ENCODE measurements at places on chromosomes 11 and 22.

GRCh38 chr11:2929531-2929949 lies 320 bp upstream of the PHLDA2 start:
- DNase-seq = no peak

- no peak for DNase-seq
Observed at GRCh38 chr11:33315822-33316221, 58.6 kb downstream of the HIPK3 start.

DNA sequence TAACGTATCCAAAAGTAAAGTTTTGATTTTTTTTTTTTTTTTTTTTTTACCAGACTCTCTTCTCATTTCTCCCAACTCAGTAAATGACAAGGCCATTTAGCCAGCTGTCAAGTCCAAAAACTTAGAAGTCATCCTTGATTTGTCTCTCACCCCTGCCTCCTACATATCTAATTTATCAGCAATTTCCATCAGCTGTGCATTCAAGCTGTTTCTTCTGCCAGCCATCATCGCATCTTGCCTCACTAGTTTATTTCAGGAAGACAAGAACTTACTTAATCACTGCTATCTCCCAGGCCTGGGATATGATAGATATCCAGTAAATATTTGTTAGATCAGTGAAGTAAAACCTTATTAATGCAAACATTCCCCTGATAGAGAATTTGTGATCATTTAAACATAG lies 47.6 kb downstream of the SCGB1A1 start:
- no peak for DNase-seq

DNA sequence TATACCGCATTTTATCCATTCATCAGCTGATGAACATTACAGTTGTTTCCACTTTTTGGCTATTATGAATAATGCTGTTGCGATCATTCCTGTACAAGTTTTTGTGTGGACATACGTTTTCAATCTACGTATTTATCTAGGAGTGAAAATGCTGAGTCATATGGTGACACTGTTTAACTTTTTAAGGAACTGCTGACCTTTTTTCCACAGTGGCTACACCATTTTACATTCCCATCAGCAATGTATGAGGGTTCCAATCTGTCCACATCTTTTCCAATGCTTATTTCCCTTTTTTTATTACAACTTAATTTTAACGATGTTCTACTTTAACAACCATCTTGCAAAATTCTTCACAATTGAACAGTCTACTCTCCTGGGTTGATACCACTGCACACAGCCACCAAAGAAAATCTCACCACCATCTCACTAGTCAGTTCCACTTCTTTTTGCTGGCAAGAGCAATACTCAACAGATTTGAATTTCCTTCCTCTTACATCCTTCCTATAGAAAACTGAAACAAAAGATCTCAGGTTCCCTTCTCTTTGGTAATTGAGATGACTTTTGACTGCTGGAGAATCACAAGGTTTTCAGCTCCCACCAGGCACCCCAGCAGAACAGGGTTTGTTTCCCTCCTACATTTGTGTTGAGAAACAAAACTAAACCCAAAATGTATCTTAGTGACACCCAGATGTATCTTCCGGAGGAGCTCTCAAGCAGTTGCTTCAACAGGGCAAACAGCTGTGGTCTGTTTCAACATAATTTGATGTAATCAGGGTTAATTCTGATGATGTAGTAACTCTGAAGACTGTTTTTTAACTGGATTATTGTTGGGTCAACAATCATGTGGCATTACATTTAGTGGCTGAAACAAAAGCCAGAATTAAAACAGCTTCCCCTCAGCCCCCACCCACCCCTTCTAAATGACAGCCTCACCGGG lies 7.0 kb upstream of the GAB2 start:
- DNase-seq = no peak

DNA sequence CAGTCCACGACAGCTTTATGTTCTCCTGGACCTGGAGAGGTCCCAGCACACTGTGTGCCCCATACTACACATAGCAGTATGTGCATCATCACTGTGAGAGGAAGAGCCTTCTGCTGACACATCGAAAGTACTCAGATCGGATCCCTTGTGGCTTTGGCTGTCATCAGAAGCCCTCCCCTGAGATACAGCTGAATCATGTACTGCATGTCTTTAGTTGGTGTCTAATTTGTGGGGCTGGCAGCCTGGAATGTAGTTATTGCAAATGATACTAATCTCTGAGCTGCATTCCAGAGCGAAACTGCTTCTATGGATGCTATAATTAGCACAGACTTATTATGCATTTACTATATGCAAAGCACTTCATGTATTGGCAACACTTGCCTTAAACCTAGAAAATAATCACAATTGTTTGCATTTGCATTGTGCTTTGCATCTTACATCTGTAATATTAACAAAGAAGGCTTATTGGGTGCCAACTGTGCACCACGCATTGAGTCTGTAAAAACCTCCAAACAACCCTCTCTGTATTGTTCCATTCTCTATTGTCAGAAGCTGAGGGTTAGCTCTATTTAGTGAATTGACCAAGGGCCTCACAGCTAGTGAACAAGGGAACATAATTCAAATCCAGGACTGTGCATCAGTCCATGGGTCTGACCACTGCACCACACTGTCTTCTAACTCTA lies 89.2 kb upstream of the CRTAM start:
- peak; percentile 39 for DNase-seq

DNA sequence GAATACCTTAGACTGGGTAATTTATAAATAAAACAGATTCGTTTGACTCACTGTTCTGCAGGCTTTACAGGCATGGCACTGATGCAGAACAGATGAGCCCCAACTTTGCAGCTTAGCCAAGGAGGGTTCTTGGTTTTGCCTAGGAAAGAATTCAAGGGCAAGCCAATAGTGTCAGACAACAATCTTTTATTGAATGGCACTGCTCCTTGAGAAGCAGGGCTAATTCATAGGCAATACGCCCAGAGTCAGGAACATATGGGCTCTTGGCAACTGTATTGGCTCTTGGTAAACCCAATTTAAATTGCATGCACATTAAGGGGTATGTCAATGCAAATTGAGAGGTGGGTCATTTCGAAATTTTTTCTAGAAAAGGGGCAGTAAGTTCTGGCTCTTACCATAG lies 87.9 kb downstream of the RAB38 start:
- DNase-seq = no peak

- DNase-seq = no peak
Observed at GRCh38 chr11:33291004-33291777, 34.0 kb downstream of the HIPK3 start.

DNA sequence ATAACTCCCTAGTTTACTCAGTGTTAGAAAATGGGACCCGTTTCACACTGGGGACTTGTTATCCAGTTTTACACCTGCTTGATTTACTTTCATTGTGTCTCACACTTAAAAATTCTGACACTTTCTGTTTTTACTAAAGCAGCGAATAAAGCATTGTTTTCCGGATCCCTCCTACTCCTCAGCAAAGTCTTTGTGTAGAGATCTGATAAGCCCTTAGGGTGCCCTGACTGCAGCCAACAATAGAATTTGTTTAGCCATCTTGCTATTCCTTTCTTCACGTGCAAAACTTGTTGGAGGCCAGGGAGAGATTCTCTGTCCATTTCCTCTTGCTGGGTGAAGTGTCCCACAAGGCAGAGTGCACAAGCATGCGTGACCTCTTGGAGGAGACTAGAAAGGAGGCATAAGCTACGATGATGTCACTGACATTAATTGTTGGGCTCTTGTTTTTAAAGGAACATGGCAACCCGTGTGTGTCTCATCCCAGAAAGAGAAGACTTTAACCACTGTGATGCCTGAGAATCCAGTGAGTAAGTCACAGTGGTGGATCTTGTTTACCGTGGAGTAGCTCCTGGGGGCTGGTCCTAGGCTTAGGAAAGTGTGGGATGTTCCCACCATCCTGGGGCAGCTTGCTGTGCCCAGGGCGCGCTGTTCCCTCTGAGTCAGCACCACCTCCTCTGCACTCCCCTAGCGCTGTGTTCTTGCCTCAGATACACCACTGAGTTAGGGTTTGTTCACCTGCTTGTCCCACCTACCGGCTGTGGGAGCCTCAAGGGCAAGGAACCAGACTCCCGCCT lies 27.7 kb downstream of the MICAL2 start:
- no peak for DNase-seq

DNA sequence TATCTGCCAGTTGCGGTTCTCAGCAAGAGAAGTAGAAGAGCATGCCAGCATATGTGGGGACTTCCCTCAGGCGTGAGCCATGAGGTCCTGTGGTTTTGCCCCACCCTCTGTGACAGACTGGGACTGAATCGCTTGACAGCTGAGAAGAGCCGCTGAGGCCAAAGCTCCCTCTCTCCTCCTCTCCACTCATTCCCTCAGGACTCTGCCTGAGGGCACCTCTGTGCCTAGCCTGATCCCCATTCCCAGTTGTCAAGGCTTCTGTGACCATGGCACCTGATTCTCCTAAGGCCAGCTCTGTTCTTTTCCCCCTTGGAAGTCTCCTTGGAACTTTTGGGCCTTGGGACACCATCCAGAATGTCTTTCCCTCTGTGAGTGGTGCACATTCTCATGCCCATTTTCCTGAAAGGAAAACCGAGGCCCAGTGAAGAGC lies 27.0 kb downstream of the ART5 start:
- DNase-seq = peak; percentile 35

DNA sequence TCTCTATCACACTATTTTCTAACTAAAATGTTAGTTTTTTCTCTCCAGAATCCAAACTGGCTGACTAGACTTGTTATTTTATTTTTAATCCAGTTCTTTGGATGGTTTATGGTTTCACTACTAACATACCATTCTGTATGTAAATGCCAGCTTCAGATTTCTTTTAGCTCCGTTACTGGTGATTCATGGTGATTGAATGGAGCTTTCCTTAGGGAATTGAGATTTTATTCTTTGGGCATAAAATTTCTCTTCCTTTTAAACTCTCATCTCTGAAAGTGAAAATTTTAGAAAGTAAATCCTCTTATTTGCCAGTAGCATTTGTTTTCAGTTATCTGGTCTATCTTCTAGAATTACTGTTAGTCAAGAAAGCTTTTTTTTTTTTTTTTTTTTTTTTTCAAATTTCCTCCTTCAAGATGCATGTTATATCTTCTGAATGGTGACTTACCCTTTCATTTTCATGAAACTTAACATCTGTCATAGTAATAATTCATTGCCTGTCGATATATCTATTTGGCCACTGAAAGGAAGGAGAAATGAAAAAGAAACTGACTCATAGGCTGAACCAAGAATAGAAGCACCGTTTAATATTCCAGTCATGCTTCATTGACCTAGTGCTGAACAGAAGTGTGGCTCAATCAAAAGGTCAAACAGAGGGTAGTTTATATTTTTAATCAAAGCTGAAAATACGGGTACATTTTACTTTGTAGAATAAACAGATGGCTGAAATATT lies 6.4 kb downstream of the ENDOD1 start:
- peak; percentile 76 for DNase-seq

DNA sequence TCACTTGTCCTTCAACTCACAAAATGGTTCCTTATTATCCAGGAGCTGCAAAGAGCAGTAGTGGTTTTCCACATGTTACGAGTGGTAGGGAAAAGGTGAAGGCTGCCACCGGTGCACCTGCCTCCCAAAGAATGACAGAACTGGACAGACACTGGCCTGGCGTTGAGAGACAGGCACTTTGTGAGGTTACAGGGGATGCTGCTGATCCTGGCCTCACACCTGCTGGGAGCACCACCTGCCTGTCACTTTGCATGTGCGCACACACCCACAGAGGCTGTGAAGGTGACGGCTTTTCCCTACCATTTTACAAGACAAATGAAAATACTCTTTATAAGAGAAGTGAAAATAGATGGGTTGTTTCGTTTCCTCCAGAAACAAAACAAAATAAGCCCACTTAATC lies 175.3 kb upstream of the B3GAT1 start:
- DNase-seq = no peak

DNA sequence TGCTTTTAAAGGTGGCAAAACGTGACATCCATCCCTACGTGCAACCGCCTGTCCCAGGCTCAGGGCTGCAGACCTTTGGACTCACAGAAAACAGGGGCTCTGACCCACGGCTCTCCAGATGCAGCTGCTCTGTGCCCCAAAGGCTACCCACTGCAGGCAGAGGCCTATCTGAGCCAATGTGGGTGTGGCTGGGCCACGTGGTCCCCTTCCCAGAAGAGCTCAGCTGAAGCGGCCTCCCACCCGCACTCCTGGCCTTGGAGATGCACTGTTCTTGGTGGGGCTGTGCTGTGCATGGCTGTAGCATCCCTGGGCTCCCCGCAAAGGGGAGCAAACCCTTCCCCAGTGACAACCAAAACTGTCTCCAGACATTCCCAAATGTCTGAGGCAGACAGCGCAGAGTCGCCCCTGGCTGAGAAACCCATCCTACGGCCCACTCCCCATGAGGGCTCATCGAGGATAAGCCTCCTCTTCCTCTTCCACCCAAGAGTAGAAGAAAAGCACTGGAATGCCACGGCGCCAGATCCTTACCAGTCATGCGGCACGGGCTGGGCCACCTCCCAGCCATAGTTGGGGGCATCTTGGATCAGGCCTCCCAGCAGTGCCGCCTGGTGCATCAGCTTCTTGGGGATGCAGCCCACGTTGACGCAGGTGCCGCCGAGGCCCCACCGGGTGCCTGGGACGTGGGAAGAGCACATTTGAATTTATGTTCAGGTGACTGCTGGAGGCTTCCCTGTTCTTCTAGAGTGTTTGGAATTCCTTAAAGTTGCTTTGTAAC lies 23.1 kb upstream of the COMT start:
- no peak for DNase-seq

GRCh38 chr11:107962181-107962580 lies 33.9 kb downstream of the RAB39A start:
- no peak for DNase-seq

DNA sequence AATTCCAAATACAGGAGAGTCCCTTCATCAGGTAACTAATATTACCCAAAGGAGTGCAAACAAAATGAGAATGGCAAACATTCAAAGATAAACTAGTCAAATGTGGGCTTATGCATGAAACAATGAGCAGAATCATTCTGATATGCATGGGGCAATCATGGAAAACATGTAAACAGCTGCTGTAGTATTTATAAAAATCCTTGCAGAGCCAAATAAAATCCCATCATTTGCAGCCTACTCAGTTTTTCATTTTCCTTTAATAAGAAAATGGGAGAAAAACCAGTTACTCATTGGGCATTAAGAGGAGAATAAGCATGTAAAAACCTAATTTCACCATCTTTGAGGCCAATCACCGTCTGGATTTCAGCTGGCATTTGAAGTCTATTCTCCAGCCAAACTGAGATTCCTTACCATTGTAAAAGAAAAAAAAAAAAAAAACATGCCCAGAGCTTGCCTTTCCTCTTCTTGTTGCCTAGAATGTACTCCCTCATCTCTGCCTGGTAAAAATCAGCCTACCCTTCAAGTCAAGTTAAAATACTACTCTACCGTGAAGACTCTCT lies 249.1 kb downstream of the TTC28 start:
- DNase-seq = no peak

DNA sequence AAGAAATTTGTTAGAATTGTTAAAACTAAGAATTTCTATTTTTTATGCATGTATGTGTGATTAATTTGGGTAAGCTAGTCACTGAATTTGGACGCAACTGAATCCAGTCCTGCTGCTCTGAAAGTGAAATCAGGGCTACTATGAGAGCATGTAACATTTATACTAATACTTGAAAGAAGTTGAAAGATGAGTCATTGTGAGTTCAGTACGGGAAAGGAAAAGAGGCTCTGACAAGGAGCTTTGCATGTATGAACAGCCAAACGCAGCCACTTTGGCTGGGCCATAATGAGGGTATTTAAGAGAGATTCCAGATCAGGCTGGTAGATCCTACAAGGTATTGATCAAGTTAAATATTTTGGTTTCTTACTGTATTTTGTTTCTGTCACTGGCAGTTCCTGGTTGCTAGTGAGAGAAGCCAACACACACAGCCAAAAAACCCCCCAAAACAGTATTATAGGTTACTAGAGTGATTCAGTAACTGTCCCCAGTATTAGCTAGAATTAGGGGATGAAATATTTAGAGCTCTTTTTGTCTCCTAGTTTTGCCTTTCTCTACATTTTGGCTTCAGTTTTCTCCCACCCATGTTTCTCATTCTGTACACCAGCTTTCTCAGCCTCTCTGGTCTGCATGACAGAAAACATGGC lies 14.1 kb downstream of the AASDHPPT start:
- no peak for DNase-seq

Data from T-helper 2 cell (primary cell).